EL (cell line): ENCODE measurements at places on chromosomes 7 and 10.
A peak's percentile ranks its signal among the peaks of the same experiment; 100 is the strongest.

DNA sequence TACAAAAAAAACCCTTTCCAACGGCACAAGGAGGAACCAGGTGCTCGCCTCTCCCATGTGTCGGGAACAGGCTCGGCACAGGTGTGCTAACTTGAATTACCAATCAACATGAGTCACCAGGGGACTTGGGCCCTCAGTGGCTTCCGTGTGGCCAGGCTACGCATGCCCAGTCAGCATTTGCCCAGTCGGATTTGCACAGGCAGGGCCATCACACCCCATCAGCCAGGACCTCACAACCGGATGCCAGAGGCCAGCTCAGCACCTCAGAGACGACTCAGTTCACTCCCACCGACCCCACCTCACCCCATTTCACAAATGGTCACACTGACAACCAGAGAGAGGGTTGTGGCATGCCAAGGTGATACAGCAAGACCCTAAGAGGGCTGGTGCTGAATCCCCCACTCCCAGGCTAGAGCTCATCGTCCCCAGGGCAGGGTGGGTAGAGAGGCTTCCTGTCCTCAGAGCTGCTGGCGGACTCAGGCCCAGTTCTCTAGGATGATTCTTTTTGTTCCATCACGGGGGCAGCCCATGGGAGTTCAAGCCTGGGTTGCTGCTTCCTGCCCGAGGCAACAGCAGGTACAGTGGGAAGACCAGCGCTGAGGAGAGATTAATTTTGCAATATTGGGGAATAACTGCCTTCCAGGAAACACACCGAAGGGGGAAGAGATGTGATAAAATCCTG lies 13.6 kb downstream of the ANXA11 start:
- DNase-seq = no peak

GRCh38 chr7:38902449-38902848 lies 6.5 kb downstream of the VPS41 start:
- no peak for DNase-seq

- DNase-seq = no peak
Measured at GRCh38 chr7:70596598-70596913, 535.4 kb upstream of the GALNT17 start.

- peak; percentile 13 for DNase-seq
Measured at GRCh38 chr7:35253710-35254495, at the start of gene TBX20. Gene TBX20 (minus strand): TSS chr7:35254100. CDS start chr7:35253620, 480 bp downstream.

GRCh38 chr7:100177045-100178001 lies at the start of the genes GPC2 and STAG3:
Gene GPC2 (minus strand): TSS chr7:100177381. CDS start chr7:100177199, 182 bp downstream.
Gene STAG3 (plus strand): TSS chr7:100177918. CDS start chr7:100180557, 2,639 bp downstream.
- DNase-seq = peak; percentile 95

GRCh38 chr7:106047184-106047583 lies 64.9 kb downstream of the SYPL1 start:
- DNase-seq = no peak

GRCh38 chr10:103649654-103650423 lies 156.3 kb downstream of the NEURL1 start:
- DNase-seq = no peak

GRCh38 chr10:122282909-122283308 lies 11.8 kb downstream of the BTBD16 start:
- DNase-seq = no peak

GRCh38 chr7:40700653-40701421 lies 566.0 kb downstream of the SUGCT start:
- peak; percentile 36 for DNase-seq

DNA sequence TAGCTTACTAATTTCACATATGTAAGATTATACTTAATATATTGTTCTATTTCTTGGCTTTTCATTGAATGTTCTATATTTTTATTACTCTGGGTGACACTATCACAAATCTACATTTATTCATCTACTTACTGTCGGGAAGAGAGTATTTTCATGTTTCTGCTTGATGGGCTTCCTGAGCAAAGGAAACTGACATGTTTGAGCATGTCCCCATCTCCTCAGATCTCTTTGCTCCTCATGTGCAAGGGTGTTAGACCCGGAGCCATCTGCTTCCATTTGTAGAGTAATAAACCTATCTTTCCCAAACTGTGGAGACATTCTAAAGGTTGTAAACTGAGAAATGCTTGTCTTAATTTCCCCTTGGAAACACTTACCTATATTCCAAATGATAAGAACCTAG lies 103.5 kb downstream of the LSMEM1 start:
- DNase-seq = no peak

DNA sequence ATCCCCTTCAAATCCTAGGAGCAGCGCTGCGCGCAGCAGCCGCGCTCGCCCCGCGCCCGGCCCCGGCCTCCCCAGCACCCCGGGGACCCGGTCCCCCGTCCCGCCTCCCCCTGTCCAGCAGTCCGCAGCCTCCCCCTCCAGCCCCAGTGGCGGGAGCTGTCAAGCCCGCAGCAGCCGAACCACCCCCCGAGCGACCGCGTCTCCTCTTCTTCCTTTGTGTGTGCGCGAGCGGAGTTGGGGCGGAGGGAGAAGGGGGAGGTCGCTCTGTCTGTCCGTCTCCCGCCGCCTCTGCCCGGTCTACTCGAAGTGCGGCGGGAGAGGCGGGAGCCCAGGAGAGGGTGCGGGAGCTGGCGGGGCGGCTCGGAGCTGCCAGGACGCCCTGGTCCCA lies 375 bp upstream of the CHN2 start:
- no peak for DNase-seq

DNA sequence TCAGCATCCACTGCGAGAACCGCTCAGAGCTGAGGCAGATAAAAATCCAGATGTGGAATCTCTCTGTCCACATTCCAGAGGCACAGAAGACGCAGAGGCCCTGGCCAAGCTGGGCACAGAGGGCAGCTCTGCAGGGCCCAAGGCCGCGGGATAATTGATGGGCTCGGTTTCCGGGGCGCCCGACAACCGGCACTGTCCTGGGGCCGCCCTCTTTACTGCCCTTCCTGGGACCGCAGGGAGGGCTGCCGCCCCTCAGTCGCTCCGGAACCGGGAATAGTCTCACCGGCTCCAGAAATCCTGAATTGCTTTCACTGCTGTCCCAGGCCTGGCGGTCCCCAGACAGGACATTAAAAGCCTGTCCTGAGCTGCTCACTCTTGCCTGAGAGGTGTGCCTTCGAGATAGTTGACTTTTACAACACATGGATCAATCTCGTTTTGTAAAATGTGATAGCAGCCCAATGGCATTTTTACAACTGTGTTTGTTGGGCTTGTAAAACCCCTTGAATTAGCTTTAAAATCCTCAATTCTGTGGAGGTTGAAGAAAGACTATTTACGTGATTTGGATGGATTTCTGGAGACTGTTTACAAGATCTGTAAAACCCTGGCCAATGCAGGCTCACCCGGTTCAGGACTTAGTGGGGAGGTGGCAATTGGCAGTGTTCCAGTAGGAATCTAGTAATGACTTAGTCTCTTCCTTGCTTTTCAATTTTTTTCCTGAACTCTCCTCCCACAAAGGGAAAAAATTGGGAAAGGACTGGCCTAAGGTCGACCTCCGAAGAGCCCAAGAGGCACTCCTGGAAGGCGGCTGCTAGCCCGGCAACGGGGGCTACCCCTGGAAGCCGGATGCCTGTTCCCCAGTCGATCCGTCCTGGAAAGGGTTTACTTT lies 1.4 kb upstream of the HOXA6 start:
- DNase-seq = peak; percentile 30

DNA sequence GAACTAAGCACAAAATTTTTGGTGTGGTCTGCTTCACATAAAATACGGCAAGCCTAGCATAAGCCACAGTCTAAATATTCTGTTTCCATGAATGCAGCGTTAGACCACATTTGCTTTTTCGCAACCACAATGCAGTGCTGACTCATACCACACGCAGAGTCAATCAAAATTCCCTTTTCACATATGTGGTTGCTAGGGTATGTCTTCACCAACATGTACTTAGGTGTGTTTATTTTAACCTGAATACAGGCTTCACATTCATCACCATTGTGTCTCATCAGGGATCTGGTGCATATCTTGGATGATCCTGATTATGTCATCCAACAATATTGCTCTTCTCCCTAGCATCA lies 90.8 kb downstream of the CHN2 start:
- peak; percentile 73 for DNase-seq

DNA sequence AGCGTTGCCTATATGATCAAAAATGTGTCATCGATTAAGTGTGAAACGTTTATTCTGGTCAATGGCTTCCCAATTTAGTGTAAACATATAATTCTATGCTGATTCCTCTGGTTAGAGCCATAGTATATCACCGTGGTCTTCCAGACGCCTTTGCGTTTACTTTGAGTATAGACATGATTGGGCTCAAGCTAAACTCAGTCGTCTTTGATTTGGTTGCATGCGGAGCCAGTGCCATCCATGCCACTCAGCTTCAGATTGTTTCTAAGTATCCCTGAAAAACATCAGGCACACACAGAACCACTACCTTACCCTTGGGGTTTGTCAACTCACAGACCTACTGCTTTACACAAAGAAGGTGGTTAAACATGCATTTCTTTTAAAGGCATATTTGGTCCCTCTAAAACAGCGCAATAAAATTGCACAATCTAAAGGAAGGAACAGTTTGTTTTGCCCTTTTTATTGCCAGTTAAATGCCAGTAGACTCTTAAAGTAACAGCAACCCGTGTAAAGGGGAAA lies 273.6 kb upstream of the KLF6 start:
- no peak for DNase-seq

DNA sequence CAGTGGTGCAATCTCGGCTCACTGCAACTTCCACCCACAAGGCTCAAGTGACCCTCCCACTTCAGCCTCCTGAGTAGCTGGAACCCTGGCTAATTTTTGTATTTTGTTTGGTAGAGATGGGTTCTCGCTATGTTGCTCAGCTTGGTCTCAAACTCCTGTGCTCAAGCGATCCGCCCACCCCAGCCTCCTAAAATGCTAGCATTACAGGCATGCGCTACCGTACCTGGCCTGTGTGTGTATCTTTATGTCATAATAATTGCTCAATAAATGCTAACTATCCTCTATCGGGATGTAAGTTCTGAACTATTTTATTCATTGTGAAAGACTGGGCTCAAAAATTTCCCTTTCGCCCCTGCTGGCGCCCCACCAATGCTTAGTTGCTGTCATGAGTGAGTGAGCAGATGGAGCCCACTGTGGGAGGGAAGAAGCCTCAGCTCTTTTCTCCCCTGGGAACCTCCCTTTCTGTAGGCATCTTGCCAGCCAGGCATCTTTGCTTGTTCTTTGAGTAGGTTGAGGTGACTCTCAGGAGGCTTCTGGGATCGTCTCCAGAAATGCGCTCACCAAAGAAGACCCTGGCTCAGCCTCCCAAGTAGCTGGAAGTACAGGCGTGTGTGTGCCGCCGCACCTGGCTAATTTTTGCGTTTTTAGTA lies 38.3 kb downstream of the CAMK1D start:
- no peak for DNase-seq
